ENCODE measurements at places on chromosomes 5 and 9. TPM values are rescaled to one million over a fixed set of nuclear protein-coding genes. Genes with fewer than 3 reads are reported as not detected.

DNA sequence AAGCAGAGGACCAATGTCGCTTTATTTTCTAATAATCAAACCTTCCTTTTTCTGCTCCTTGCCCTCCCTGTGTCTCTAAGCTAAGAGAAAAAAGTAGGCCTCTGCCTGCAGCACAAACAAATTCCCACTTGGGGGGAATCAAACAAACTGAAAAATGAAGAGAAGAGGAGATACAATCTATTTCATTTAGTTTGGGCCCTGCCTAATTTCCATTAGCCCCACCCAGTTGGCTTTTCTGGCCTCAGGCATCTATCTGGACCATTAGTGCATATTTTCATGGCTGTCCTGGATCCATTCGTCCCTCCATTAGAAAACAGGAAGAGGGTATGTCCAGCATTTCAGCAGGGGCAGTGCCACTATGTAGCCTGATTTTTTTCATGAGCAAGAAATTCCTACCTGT lies 72.9 kb downstream of the EBF1 start:
- DNase-seq: no peak

EIF4E1B gene
- polyA plus RNA-seq: not detected

GRCh38 chr5:106094204-106094607 lies 1576.5 kb downstream of the EFNA5 start:
- peak; percentile 54 for DNase-seq

DNA sequence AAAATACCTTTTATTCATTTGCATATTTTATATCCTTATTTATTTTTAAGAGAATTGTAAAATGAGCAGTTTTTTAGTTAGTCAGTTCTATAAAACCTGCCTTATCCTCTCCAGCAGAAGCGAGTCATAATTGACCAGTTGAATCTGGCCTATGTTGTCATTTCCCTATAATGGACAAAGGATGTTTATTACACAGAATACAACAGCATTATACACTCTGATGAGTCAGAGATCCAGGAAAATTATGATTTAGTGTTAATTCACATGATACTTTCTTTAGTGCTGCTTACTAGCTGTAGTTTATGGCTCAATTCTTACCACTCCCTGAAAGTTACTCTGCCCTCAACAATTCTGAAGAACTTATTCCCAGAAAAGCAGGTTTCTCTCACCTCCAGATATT lies 26.8 kb upstream of the LURAP1L start:
- DNase-seq: no peak

DNA sequence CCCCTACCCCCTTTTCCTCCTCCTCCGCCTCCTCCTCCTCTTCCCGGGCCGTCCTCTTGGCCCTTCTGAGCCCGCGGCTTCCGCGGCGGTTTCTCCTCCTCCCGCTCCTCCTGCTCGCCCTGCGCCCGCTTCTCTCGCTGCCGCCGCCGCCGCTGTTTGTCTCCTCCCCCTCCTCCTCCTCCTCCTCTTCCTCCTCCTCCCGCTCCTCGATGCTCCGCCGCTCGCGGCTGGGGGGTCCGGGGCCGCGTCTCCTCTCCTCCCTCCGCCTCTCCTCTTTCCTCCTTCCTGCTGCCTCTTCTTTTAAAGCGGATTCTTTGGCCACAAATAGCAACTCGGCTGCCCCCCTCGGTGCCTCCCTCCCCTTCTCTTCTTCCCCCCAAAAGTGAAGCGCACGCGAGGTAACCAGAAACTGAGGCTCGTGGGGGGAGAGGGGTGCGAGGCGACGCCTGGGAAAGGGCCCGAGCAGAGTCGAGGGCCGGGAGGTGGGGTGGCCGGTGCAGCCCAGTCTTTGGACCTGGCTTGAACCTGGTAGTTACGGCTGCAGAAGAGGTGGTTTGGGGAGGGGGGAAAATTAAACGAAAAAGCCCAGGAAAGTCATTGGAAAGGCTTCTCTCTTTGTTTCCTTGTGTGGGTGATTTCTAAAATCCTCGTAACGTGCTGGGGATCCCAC lies 1058.5 kb upstream of the DMAC1 start:
- peak; percentile 72 for DNase-seq

DNA sequence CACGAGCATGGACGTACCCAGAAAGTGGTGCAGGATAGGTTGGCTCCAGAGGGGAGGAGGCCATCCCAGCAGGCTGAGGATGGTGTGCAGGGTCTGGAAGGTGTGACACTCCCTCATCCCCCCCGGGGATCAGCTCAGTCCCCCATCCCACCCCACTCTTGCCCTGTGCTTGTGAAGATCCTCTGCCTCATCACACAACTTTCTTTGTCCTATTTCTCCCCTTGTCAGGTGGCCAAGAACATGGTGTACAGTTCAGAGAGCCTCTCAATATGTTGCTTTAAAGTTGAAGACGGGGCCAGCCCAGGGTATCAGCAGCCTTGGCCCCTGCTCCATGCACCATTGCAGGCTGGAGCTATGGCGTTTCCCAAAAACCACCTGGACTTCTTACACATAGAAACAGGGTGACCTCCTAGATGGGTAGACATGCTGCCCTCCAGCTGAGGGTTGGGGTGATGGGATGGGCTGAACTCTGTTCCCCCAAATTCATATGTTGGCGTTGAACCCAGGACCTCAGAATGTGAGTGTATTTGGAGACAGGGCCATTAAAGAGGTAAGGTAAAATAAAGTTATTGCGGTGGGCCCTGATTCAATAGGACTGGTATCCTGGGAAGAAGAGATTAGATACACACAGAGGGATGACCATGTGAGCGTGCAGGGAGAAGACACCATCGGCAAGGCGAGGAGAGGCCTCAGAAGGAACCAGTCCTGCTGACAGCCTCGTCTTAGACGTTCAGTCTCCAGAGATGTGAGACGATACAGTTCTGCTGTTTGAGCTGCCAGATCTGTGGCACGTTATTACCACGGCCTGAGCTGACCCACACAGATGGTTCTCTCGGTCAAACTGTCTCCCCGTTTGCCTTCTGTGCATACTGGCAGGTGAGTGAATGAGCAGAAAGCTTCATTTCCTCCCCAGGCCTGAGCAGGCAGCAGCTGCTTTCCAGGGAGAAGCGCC lies 272.5 kb downstream of the GADD45G start:
- no peak for DNase-seq

INSL4 gene
- polyA plus RNA-seq: not detected

- no peak for DNase-seq
Observed at GRCh38 chr5:91850031-91850430, 466.9 kb upstream of the ARRDC3 start.

- DNase-seq: no peak
Observed at GRCh38 chr9:128898382-128898781, 16.4 kb downstream of the LRRC8A start.

Data from left kidney (tissue), 8 donors.